ENCODE measurements at places on chromosomes 16 and 17.

- no peak for DNase-seq
Measured at GRCh38 chr17:55661256-55661758, 61.4 kb downstream of the TMEM100 start.

DNA sequence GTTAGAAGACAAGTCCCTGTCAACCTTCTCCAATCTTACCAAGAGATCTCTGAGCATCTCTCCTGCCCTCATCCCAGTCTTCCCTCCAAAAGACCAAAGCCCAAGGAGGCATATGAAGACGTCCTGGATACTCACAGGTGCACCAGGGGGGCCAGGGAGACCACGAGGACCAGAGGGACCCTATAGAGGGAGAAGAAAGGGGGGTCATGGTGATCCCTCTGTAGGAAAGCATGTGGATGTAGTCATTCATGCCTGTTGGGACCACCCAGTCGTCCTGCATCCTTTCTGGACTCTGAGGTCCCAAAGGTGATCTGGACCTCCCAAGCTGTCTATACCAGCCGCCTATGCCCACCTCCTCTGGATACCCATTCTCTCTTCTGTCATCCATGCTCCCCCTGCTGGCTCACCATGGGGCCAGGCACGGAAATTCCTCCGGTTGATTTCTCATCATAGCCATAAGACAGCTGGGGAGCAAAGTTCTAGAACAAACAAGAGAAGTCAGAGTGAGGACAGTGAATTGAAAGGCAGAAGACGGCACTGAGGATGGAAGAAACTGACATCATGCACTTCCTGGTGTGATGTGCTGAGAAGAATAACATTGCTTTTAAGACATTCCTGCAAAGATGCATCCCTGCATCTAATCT is 3.3 kb downstream of the COL1A1 start:
- peak; percentile 56 for DNase-seq

DNA sequence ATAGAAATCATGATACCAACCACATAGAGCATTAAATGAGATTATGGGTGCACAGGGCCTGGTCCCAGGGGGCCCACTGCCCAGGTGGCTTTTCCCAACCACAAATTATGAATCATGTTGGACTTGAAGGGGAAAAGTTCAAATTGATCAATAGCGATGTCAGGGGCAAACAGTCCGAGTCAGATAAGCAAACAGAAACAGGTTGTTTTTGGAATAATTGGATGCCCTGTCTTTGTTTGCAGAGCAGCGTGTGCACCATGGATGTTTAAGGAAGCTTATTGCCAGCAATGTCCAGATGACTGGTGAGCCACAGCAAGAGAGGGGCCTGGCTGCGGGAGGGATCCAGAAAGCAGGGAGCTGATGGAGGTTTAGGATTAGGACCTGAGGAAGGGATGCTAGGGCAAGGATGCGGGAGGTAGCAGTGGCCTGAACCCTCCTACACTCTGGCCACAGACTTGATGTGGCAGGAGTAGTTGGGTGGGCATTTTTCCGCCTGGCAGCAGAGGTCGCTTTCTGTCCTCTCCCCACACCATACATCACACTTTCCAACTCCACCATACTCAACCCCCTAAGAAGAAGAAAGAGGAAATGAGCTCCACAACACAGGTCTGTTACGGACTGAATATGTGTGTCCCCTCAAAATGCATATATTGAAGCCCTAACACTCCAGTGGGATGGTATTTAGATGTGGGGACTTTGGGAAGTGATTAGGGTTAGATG is 266.4 kb upstream of the RPL38 start:
- no peak for DNase-seq

DNA sequence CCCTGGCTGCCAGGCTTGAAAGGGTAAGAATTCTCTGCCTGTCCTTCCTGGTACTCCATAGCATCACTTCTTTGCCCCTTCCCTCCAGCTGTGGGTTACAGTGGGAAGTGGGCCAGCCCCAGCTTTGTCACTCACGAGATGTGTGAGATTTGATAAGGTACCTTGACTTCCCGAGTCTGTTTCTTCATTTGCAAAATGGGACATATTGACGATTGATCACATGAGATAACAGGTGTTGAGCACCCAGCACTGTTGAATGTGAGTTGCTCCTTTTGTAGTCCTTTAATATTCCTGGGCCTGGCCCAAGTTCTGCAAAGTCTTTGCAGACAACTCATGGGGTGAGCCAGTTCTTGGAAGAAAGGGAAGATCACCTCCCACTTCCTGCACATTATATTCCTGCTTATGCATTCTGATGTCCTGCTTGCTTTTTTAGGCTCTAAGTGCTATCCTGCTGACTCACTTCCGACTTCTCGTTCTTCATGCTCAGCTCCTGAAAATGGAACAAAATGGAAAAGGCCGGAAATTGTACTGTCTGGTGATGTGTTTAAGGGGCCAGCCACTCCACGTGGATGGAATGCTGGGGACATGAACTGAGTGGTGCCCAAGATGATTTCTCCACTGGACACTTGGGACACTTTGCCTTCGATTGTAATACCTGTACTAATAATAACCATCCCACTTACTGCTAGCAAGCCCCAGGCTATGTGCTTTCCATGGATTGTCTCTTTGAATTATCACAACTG is 8.3 kb upstream of the NLK start:
- no peak for DNase-seq

GRCh38 chr17:74228306-74228978 is 15.1 kb downstream of the TTYH2 start:
- no peak for DNase-seq

GRCh38 chr16:9681508-9681907 is 500.7 kb downstream of the GRIN2A start:
- no peak for DNase-seq

DNA sequence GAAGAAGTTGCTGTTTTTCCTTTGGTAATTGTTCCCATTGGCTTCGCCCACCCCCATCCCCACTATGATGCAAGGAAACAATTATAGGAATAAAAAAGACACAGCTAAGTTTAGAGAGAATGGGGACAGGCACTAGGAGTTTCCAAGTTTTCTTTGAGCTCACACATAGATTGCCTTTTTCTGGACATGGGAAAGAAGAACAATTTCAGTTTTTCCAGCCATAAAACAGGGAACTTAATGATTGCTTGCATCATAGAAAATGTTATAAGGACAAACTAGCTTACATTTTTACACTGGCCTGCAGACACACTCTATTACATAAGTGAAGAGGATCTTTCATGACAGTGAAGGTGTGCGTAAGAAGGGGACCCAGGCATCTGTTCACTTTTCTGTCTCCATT is 142.3 kb upstream of the ZFHX3 start:
- no peak for DNase-seq

GRCh38 chr17:48961516-48962233 is 6.7 kb downstream of the GIP start:
- DNase-seq = no peak

DNA sequence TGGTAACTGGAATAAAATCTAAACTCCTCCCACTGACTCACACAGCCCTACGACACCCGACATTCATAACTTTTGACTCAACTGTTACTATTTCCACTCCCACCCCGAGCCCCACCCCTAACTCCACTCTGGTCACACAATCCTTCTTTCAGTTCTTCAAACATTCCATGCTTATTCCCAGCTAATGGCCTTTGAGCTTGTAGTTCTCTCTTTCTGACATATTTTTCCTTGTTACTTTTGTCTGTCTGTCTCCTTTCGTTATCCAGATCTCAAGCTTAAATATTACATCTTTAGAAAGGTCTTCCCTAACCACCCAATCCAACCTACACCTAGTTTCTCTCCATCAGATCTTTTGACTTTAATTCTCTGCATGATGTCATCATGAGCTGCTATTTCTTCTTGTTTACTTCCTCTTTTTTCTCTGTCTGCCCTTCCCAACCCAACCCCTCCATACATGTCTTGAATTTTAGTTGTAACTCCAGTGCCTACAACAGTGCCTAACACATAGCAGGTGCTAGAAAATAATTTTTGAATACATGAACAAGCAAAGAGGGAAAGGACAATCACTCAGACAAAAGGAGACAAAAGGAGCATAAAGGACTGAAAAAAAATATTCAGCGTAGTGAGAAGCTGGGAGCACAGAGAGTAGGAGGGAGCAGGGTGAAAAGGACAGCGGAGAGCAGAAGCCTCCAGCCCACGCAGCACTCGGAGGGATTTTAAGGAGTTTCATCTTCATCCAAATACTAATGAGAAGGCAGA is 65.2 kb upstream of the SMIM36 start:
- DNase-seq = no peak

- no peak for DNase-seq
Measured at GRCh38 chr17:1390432-1391367, 9.3 kb downstream of the YWHAE start.

DNA sequence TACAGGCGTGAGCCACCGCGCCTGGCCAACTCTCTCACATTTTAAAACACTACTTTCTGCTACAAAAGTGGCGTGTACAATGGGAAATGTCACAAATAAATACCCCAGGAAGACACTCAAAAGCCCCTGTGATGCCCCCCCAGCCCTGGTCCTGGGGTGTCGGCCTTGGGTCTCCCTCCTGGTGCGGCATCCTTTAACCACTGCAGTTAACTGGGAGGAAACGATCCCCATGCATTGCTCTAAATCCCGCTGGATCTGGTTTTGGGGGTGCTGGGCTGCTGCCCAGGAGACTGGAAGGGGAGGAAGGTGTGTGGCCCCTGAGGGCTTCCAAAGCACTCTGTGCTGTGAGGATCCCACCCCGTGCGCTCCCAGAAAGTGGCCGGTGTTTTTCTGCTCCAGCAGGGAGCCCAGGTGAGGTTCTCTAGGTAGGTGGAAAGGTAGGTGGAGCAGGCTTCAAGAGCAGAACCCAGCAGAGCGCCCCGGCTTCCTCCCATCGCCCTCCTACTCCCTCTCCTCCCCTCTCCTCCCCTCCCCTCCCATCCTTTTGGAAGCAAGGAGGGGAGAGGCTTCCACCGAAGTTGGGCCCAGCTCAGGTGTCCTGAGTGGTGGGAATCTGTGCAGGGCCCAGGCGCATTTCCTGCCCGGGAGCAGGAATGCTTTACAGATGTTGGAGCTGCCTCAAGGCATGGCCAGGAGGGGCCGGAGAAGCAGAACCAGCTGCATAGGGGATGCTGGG is 363.3 kb downstream of the SEC14L1 start:
- no peak for DNase-seq

GRCh38 chr17:30579610-30580315 is 102.6 kb downstream of the GOSR1 start:
- DNase-seq = no peak

GRCh38 chr17:75531721-75532072 is 6.2 kb downstream of the LLGL2 start:
- no peak for DNase-seq

- DNase-seq = no peak
Measured at GRCh38 chr17:41437769-41438168, 3.0 kb downstream of the KRT38 start.

- no peak for DNase-seq
Measured at GRCh38 chr17:6374271-6374691, 60.6 kb downstream of the AIPL1 start.

DNA sequence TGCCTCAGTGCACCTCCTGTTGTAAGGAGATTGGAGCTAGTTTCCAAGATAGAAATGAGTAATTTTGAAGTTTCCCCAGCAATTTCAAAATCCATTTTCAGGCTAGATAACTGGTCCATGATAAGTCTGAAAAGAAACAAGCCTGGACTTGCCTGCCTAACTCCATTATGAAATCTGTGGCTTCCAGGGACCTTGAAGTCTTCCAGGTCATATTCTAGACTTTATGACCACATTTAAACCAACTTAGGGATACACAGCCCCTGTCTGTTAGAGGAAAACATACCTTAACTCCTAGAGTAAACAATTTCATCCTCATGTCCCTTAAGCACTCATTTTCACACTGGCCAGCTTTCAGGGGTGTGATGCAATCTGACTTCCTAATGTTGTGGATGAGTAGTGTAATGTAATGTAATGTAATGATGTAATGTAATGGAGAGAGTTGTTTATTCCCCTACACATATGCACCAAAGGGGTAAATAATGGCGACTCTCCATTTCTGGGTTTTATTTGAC is 96.7 kb upstream of the FAM20A start:
- DNase-seq = no peak

GRCh38 chr17:7875804-7876370 is 12.7 kb upstream of the CHD3 start:
- no peak for DNase-seq

DNA sequence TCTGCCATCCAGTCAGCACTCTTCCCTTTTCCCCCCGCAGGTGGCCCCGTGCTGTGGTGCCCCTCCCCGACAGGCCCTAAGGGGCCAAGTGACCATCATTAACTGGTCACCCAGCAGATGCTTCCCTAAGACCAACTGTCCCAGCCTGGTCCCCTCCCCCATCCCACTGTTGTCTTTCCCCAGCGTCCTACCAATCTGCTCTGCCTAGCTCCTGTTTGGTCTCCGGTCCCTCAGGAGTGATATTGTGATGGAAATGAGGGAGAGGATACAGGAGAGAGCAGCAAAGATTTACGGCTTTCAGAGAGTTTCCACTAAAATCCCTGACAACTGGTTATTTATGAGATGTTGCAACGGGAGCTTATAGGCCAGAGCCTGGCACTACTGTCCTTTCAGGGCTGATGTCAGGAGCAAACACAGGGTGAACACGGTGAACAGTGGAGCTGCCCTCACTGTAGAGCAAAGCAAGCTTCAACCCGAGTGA is 1.4 kb upstream of the TTLL6 start:
- no peak for DNase-seq

- DNase-seq = no peak
Measured at GRCh38 chr17:36907407-36907806, 29.9 kb upstream of the LHX1 start.

DNA sequence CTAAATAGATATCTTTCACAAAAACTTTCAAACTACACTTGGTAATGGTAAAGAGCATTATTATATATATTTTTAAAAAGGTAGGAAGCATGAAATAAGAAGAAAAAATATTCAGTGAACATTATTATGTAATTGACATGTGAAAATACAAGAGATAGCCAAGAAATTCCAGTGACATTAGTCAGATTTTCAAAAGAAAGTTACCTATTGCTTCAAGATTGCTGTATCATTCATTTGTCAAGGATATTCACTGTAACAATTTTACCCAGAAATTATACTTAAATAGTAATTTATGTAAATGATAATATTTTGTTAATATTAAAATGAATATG is 350.2 kb downstream of the KIF2B start:
- no peak for DNase-seq

DNA sequence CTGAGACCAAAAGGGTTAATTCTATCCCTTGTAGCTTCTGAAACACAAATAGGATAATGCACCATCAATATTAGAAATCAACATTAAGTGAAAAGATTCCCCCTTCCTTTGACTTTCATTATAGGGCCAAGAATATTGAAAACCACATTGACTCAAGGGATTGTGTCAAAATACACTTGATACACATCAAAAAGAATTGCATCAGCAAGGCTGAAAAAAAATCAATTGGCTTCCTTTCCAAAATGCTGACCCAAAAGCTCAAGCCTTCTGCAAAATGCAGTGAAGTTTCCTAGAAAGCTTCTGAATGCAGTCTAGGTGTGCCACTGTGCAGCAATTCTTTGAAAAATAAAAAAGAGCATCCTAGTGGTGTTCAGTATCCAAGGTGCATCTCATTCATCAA is 674.4 kb downstream of the TOX3 start:
- no peak for DNase-seq
